ENCODE measurements at places on chromosomes 11 and 22. TPM values are rescaled to one million over a fixed set of nuclear protein-coding genes. Genes with fewer than 3 reads are reported as not detected.

DNA sequence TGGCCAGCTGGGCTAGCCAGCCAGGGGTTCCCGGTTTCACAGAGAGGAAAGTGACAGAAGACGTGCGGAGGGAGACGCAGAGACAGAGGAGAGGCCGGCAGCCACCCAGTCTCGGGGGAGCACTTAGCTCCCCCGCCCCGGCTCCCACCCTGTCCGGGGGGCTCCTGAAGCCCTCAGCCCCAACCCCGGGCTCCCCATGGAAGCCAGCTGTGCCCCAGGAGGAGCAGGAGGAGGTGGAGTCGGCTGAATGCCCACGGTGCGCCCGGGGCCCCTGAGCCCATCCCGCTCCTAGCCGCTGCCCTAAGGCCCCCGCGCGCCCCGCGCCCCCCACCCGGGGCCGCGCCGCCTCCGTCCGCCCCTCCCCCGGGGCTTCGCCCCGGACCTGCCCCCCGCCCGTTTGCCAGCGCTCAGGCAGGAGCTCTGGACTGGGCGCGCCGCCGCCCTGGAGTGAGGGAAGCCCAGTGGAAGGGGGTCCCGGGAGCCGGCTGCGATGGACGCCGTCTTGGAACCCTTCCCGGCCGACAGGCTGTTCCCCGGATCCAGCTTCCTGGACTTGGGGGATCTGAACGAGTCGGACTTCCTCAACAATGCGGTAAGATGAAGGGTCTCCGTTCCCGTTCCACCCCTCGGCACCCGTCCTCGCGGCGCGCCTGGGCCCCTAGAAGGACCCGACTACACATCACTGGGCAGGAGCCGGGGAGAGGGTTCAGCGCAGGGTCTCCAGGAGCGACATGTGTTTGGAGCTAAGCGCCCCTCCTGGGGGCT is at the start of gene CREB3L1:
Gene CREB3L1, plus strand, starts transcription at position 41 of the 765 bp plus-strand sequence. Its CDS starts 450 bp downstream, at position 491.
- no peak for DNase-seq

The C11orf87 gene
- under 0.01 TPM for total RNA-seq

The C11orf42 gene
- total RNA-seq: not detected

The MYO7A gene
- 0.27 TPM for total RNA-seq

DNA sequence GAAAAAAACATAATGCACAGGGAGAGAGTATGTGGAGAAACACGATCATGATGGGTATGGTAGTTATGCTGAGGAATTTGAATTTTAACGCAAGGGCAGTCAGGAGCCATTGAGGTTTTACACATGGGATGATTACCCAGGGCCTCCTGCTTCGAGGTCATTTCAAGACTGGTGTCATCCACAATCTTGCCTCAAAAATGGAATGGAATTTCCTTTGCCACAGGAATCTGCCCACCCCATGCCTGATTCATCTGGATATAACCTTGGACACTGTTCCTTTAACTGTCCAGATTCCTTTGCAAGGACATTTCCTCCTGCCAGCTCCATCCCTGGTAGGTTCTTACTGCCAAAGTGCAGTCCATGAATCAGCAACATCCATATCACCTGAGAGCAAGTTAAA is 655.9 kb upstream of the TENM4 start:
- no peak for DNase-seq

The H19 gene
- total RNA-seq: 2.7 TPM

DNA sequence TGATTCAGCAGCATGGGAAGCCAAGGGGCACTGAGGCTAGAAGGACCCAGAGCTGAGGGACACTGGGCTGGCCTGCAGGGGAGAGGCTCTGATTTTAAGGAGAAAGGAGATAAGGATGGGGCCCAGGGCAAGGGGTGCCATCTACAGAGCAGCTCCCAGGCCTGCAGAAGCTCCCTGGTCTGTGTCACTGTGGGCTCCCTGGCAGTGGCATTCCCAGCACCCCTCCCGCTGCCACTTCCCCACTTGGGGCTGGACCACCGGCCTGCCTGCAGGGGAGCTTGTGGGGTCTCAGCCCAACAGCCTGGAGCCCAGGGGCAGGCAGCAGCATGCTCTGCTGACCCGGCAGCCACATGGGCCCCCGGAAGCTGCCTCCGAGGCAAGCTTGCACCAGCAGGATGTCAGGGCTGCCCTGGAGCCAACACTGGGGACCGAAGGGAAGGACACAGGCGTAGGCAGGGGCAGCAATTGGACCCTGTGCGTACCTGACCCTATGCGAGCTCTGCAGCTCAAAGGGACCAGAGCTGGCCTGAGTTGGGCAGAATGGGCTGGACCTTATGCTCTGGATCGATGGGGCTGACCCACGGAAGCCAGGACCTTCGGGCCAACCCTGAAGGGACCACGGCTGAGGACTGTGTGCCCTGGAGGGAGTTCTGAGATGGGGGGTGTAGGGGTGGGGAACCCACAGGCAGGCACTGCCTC is 35.4 kb upstream of the WNT7B start:
- DNase-seq: no peak

DNA sequence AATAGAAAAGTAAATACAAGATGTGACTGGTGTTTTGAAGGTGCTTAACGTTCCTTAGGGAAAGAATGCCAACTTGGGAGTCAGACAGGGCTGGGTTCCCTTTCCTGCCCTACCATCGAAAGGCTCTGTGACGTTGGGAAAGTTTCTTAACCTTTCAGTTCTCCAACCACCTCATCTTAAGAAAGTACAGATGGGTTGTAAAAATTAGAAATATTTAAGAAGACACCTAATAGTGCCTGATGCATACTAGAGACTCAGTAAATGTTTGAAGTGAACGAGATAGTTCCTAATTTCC is 1.1 kb downstream of the GTPBP1 start:
- no peak for DNase-seq

GRCh38 chr11:86805873-86806310 is 5.5 kb downstream of the PRSS23 start:
- DNase-seq: peak; percentile 37

The ANO5 gene
- total RNA-seq: 0.54 TPM

The HOATZ gene
- total RNA-seq: not detected

The CCDC73 gene
- total RNA-seq: under 0.01 TPM

GRCh38 chr11:126115816-126116331 is 53.2 kb upstream of the CDON start:
- DNase-seq: no peak

DNA sequence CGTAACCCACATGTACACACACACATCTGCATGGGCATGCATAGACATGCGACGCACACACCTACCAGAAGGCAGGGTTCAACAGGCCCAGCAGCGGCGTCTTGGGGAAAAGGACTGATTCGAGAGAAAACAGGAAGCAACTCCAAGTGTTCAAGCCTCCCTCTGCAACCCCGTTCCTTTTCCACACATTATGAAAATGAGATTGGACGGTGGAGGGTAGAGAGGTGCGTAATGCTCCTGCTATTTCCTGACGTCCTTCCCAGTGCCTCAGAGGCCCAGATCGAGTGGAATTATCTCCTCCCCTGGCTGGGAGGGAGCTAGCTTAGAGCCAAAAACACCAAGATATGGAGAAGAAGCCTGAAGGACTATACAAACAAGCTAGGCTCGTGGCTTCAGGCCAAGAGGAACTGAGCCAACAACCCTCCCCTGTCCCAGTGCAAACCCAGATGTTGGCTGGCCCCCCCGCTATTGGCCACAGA is 289.2 kb downstream of the MN1 start:
- DNase-seq: no peak

DNA sequence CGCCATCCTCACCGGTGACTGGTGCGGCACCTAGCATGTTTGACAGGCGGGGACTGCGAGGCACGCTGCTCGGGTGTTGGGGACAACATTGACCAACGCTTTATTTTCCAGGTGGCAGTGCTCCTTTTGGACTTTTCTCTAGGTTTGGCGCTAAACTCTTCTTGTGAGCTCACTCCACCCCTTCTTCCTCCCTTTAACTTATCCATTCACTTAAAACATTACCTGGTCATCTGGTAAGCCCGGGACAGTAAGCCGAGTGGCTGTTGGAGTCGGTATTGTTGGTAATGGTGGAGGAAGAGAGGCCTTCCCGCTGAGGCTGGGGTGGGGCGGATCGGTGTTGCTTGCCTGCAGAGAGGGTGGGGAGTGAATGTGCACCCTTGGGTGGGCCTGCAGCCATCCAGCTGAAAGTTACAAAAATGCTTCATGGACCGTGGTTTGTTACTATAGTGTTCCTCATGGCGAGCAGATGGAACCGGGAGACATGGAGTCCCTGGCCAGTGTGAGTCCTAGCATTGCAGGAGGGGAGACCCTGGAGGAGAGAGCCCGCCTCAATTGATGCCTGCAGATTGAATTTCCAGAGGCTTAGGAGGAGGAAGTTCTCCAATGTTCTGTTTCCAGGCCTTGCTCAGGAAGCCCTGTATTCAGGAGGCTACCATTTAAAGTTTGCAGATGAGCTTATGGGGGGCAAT is 1.1 kb downstream of the NEAT1 start:
- DNase-seq: no peak

The PARVG gene
- 133 TPM for total RNA-seq

The C1QTNF5 gene
- under 0.01 TPM for total RNA-seq

GRCh38 chr11:112655371-112655770 is 305.8 kb upstream of the NCAM1 start:
- no peak for DNase-seq

GRCh38 chr11:43708776-43709175 is 28.2 kb downstream of the HSD17B12 start:
- DNase-seq: no peak

The MTA2 gene
- 142 TPM for total RNA-seq

The OR52R1 gene
- not detected for total RNA-seq

The CARD18 gene
- total RNA-seq: not detected

- peak; percentile 31 for DNase-seq
Observed at GRCh38 chr11:124612045-124612444, 817 bp downstream of the PANX3 start.

DNA sequence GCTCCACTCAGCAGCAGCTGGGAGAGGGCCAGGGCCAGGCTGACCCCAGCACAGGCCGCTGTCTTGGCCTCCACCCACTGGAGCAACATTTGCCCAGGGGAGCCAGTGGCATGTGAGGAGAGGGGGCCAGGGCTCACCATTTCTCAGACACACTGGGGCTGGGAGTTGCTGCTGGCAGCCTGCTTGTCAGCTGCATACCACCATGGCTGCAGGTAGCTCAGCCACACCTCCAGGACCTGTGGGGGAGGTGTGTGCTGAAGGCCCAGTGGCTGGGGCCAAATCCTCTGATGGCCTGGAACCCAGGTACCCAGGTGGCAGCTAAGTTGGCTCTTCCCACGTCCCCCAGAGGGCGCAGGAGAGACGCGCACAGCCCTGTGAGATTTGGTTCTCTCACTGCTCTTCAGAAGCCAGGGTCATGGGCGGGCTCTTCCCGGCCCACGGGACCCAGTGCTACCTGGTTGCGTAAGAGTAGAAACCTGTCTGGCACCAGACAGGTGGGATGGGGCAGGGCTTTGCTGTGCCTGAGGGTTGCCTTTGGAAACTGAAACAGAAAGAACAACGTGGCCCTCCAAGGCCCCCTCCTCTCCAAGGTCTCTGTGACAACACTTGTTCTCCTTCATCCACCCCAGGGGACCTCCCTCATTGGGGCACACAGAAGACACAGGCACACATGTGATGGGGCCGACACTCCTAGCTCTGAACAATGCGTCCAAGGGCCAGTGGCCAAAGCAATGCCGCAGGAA is 98.8 kb downstream of the MED15 start:
- peak; percentile 45 for DNase-seq

DNA sequence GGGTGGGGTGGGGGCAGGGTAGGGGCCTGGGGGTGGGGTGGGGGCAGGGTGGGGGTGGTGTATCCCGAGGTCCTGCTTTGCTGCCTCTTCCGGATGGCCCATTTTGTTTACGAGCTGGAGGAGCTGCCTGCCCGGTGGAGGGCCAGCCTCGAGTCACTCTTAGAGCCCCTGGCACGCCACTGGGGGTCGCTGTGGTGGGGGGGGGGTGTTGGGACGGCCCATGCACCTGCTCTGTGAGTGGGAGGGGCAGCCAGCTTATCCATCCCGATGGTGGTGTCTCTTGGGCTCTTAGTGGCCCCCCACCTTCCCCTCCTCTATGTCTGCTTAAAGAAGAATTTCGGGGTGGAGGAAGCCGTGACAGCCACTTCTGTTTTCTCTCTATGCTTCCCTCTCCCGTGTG is 24.6 kb downstream of the MRGPRD start:
- DNase-seq: no peak

DNA sequence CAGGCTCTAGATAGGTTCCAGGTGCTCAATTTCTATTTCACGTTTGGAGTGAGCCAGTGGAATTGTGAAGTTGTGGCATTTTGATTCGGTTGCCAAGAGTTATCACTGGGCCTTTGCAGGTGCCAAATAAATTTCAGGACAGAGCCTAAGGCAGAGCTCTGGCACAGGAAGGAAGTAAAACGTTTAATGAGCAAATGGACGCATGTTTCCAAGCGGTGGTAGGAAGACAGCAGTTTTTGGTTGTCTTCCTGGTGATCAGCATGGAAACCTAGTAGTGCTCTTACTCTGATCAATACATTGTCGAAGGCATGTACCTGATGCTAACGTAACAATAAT is 452 bp downstream of the BIRC3 start:
- no peak for DNase-seq

DNA sequence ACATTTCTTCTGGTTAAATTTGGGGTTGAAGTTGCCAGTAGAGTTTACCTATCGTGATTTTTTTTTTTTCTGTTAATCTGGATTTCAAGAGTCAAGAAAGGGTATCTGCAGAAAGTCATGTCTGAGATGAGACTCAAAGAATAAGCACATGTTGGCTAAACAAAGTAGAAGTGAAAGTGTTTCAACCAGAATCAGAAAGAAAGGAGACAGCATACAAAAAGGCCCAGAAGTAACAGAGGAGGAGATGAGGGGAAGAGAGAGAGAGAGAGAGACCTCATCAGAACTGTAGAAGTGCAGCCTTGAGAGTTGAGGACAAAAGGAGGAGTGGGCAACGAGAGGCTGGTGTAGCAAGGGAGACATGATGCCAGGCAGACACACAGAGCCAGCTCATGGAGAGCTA is 54.9 kb downstream of the SVIP start:
- no peak for DNase-seq

GRCh38 chr11:40924915-40925314 is 534.5 kb downstream of the LRRC4C start:
- no peak for DNase-seq

GRCh38 chr11:114073007-114073827 is 13.7 kb downstream of the ZBTB16 start:
- DNase-seq: no peak

DNA sequence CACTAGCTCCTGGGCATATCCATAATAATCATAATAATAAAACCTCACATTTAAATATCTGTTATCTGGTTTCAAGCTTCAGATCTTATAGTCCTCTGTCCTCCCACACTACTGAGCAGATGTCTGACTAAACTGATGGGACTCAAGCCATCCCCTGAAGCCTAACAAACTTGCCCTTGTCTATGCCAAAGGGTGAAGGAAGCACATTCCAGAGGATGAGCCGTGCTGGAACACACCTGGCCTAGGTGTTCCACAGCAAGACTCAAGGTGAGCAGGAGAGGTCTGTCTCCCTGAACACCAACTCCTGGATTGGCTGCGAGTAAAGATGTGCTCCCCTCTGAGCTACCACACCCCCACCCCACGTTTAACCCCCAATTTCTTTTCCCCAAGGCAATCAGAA is 14.7 kb downstream of the SCUBE2 start:
- no peak for DNase-seq

Data from hematopoietic multipotent progenitor cell (in vitro differentiated cells).